ENCODE measurements at places on chromosomes 6 and 20.
A peak's percentile ranks its signal among the peaks of the same experiment; 100 is the strongest.

DNA sequence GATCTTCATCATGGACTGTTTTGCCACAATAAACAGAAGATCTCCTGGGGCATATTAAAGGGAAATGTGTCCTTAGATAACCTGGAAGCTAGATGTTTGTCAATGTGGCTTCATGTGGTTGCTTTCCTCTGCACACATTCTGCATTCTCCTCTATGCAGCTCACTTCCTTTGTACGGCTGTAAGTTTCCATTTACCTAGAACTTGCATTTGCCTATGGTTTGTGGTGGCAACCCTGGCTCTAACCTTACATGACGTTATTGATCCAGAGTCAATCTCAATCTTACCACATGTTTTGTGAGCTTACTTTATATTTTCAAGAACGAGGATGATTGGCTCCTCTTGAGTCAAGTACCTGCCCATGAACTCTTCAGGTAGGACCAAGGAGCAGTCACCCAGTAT lies 863.1 kb downstream of the MAFB start:
- no peak for DNase-seq

GRCh38 chr6:24448828-24449525 lies 40.4 kb downstream of the GPLD1 start:
- DNase-seq = no peak

GRCh38 chr6:81491454-81492101 lies 260.9 kb downstream of the TENT5A start:
- no peak for DNase-seq

GRCh38 chr20:8260837-8261251 lies 128.8 kb downstream of the PLCB1 start:
- DNase-seq = no peak

DNA sequence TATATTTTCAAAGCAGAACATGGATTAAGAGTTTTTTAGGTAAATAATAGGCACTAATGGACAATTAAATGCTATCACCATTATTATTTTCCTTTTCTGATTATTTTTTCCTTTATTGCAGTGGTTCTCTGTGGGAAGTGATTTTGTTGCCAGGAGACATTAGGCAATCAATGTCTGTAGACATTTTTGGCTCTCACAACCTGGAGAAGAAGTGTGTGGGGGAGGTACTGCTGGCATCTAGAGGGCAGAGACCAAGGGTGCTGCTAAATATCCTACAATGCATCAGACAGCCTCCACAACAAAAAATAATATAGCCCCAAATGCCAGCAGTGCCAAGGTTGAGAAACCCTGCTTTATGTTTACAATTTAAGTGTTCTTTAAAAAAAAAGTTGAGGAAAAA lies 8.3 kb downstream of the IFNGR1 start:
- DNase-seq = no peak

GRCh38 chr6:36340618-36341454 lies 4.1 kb upstream of the BNIP5 start:
- DNase-seq = peak; percentile 62

- no peak for DNase-seq
Measured at GRCh38 chr6:44721954-44722578, 334.6 kb downstream of the CDC5L start.

- peak; percentile 15 for DNase-seq
Measured at GRCh38 chr6:139378882-139379341, 4.5 kb upstream of the CITED2 start.

GRCh38 chr20:59087829-59088433 lies 45.3 kb upstream of the PRELID3B start:
- no peak for DNase-seq

DNA sequence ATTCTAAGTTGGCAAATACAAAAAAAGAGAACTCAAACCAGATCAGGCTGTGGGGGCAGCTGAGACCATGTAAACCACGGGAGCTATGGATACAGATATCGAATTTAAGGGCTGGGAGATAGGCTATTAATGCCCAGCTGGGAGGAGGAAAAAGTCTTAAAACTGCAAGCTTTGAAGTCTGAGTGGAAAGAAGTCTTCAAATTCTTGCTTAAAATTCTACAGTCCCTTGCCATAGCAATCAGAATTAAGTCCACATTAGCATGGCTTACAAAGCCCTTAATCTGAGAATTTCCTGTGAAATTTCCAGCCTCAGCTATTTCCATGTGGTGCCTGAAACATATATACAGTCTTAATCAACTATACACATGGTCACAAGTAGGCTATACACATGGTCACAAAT lies 465.0 kb upstream of the HSF2 start:
- DNase-seq = no peak

GRCh38 chr6:30844118-30844535 lies 40.2 kb upstream of the DDR1 start:
- DNase-seq = peak; percentile 27

DNA sequence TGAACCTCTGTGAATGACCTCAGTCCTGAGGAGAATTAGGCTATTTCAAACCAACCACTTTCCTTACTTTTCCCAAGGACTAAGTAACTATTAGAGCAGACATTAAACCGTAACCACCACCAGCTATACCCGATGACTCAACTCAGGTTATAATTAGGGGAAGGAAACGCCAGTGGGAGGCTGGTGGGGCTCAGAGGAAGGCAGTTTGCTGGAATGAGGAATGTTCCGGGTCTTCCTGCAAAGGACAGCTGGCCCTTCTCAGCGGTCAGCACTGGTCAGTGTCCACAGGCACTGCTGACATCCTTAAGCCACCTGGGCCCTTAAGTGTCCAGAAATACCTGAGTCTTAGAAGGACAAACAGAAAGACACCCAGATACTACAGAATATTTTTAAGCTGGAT lies 515.2 kb downstream of the MAFB start:
- DNase-seq = no peak

DNA sequence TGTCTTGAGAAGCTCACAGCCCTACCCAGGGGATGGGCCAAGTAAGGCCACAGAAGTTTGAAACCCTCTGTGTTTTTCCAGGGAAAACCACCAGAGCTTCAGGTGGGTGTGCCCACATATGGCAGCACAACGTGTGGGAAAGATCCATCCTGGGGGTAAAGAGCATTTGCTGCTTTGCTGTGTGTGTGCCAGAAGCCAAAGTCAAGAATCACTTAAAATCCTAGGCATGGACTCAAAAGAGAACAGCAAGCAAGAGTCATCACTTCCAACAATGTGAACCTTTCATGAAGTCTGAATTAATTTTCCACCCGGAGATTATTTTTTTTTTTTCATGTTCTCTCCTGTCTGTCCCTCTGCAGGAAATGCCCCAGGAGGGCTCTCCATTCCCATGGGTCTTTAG lies 308.2 kb upstream of the SGK1 start:
- DNase-seq = no peak

- DNase-seq = no peak
Measured at GRCh38 chr6:166615059-166615770, 11.8 kb downstream of the RPS6KA2 start.

DNA sequence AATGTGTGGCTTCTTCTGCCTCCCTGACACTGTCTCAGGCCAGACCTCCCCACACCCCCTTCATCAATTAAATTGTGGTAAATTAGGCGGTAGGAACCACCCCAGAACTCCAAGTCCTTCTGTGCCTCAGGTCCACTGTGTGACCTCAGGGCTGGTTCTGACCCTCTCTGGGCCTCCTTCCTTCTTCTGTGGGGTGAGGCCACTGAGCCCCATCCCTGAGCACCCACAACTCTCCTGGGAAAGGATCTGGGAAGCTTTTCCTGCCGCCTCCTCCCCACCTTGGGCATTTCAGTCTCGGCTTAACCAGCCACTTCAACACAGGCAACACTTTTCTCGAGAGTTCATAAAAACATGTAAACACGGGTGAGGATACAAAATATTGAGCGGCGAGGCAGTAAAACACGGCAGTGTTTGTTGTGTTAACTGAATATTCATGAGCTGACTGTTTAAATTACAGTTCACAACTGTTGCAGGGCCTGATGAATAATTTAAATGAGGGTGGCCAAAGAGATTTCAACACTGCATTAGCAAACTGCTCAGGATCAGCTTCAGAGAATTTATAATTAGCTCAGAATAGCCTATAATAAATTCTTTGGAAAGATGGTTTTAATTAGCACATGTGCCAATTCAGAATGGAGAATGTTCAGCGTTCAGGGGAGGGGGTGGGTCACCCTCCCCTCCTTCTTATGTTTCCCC lies 112.1 kb downstream of the TOX2 start:
- no peak for DNase-seq

GRCh38 chr6:121896363-121896762 lies 460.9 kb downstream of the GJA1 start:
- no peak for DNase-seq

GRCh38 chr6:72702421-72702820 lies 80.6 kb downstream of the KCNQ5 start:
- no peak for DNase-seq

- DNase-seq = no peak
Measured at GRCh38 chr20:35680452-35681183, 15.9 kb upstream of the CPNE1 start.

GRCh38 chr6:56692523-56693245 lies 50.0 kb upstream of the DST start:
- DNase-seq = peak; percentile 32

GRCh38 chr20:34544109-34544796 lies 14.3 kb upstream of the MAP1LC3A start:
- DNase-seq = no peak

DNA sequence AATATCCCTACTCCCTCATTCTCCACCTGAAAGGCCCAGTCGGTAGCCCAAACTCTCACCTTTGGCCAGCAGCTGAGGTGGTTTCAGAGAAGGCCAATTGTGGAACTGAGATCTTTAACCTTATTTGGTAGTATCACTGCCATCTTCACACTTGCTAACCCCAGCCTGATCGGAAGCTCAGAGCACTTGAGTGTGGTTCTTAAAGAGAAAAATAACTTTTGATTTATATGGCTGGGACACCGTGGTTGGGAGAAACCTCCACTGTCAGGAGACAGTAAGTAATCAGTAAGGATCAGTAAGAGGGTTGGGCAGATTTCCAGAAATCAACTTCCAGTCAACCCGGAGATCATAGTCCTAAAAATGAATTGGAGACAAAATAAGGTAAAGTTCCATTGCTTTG lies 22.8 kb upstream of the PRSS16 start:
- no peak for DNase-seq

GRCh38 chr6:150676344-150676743 lies 76.7 kb downstream of the PLEKHG1 start:
- DNase-seq = no peak

- no peak for DNase-seq
Measured at GRCh38 chr6:36713846-36714245, 16.2 kb downstream of the RAB44 start.

DNA sequence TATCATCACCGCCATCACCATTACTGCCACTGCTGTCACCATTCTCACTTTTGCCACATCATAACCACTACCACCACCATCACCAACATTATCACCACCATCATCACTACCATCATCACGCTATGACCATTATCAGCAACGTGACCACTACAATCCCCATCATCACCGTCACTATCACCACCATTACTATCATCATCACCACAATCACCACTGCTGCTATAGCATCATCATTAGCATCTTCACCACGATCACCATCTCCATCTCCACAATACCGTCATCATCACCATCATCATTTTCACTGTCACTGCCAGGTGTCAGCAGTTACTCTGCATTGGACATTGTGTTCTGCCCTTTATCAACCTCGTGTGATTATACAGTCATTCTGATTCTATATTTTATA lies 19.0 kb downstream of the CST4 start:
- DNase-seq = no peak

- DNase-seq = no peak
Measured at GRCh38 chr6:16135066-16135465, 6.2 kb downstream of the MYLIP start.

DNA sequence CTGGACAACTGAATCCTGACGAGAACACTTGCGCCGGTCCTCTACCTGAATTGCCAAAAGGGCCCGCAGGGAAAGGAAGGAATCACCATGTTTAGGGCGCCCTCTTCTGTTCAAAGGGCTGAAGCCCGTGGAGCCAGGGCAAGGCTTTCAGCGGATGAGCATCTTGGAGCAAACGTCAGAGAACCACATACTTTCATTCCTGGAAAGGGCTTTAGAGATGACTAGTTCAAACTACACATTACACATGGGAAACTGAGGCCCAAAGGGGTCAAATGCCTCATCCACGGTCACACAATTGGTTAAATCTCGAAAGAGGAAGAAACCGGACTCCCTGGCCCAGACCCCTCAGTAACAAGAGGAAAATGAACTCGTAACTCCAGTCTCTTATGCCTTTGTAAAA lies 11.5 kb upstream of the ZNF133 start:
- peak; percentile 65 for DNase-seq

DNA sequence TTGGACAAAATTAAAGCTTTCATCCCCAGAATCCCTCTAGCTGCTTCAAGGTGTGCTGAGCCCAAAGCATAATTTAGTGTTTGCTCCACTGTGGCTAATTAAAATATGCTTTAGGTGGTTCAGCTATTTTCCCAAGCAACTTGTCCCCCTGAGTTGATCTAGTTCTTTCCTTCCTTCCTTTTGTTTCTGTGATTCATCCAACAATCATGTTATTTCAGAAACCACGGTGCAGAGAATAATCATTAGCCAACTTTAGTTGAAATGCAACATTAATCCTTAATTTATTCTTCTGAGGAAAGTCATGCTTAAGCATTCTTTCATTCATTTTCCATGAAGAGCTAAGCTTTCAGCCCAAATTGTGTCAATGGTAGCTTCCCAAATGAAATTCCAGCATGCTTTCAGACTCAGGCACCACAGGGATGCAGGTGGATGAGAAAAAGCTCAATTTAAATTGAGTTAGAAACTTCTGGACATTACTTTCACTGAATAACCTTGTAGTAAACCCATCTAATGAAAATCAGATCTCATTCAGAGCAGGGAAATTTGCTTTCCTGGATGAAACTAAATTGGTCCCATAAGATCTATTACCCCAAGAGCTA lies 209.0 kb upstream of the NT5E start:
- no peak for DNase-seq

DNA sequence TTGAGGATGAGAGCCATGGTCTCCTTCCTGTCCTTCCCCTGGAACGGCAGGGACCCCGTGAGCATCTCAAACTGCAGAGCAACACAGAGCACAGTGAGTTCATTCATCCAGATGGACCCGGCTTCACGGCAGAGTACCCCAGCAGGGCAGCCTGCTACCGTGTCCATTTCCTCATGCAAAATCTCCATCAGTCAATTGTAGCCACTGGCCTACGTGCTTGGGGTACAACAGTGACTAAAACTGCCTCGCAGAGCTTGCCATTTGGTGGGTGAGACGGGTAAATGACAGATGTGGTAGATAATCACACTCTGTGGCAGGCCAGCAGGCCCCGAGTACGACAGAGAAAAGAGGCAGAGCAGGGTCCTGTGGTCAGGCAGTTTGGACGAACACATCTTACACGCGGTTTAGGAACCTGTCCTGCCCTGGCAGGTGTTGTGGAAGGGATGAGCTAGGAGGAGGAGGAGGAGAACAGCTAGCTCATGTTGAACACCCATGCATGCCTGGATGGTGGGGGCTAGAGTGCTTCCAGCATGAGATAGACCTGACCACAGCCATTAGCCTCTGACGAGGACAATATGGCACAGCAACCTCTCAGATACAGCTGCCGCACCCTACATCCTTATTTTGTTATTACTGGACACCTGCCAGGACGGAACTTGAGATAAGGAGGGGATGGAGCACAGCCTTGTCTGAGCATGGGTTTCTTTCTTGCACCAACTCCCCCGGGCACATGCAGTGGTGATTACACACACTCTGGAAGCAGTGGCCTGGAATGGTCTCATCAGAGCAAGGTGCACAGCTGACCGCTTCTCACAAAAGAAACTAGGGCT lies 95.6 kb downstream of the RAMACL start:
- peak; percentile 30 for DNase-seq
